ENCODE measurements at places on chromosomes 2 and 18.

DNA sequence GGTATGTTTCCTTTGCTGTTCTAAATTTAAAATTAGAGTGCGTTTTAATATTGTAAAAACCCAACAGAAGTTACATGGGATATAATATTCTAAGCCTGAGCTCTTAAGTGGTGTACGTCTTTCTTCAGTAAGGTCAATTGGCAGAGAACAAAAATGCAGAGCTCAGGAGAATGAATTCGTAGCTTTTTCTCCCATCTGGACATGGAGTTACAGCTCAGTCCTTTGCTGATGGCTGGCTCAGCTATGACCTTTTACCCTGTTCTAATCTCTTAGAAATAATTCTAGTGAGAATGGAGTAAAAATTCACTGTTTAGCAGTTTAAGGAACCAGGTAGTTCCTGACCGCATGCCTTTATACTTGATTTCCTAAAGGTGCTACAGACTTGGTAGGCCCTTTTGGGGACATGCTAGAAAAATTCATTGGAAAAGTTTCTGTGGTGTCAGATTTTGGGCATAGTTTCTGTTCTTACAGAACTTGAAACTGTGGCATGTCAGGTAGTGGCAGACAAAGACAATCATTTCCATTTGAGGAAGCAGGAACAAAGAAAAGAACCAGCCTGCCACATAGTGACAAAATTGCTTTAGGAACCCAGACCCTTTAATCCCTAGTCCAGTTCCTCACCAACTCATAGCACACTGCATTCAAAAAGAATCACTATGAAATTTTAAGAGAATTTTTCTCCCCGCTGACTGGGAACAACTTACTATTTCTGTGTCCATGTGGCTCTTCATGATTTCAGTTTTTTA is 566.8 kb upstream of the ZNF804A start:
- no peak for DNase-seq

GRCh38 chr2:49332415-49332814 is 178.1 kb upstream of the FSHR start:
- no peak for DNase-seq

GRCh38 chr2:222989431-222989830 is 62.6 kb upstream of the KCNE4 start:
- no peak for DNase-seq

DNA sequence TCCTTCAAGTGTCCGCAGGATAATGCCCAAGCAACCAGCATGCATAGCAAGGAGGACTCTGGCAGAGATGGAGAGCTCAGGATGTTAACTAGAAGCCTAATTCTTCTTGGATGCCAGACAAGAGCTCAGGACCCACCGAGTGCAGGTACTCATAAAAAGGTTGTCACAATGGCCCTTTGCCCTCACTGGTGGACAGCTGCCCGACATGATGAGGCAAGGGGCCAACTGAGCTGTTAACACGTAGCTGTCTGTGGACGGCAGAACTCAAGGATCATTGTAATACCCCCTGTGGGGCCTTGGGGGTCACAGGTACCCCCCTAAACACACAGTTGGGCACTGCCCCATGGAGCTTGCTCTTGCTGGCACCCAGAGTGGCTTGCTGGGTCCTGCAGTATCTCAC is 393.7 kb downstream of the PIK3C3 start:
- DNase-seq, result no peak
